ENCODE measurements at places on chromosomes 1 and 21. TPM values are rescaled to one million over a fixed set of nuclear protein-coding genes. Genes with fewer than 3 reads are reported as not detected.

AMY2B gene
- 75.7 TPM for polyA plus RNA-seq

DNA sequence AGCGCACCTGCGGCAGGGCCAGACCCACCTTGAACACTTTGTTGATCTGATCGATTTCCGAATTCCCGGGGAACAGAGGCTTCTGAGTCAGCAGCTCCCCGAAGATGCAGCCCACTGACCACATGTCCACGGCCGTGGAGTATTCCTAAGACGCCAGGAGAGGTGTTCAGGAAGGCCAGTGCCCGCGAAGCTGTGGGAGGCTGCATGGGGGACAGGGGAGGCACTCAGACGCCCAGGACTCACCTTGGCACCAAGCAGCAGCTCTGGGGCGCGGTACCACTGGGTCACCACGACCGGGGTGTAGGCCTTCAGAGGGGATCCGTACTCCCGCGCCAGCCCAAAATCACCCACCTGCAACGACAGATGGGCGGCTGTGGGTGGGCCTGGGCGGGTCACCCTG, 11.2 kb upstream of the SLC35E2B start:
- no peak for DNase-seq

FDPS gene
- polyA plus RNA-seq: 179 TPM

- DNase-seq: no peak
Observed at GRCh38 chr21:44295163-44295573, 4.7 kb upstream of the PFKL start.

GRCh38 chr1:236657398-236657797, 28.9 kb upstream of the ACTN2 start:
- DNase-seq: no peak

MIS18A gene
- polyA plus RNA-seq: 26.9 TPM

- no peak for DNase-seq
Observed at GRCh38 chr1:191707288-191707687, 451.0 kb upstream of the RGS18 start.

GRCh38 chr1:109776206-109776835, 12.6 kb upstream of the EPS8L3 start:
- DNase-seq: no peak

MSH4 gene
- 0.60 TPM for polyA plus RNA-seq

- DNase-seq: no peak
Observed at GRCh38 chr1:18794561-18794960, 64.9 kb downstream of the TAS1R2 start.

OR2G6 gene
- 0.03 TPM for polyA plus RNA-seq

- DNase-seq: no peak
Observed at GRCh38 chr1:155648207-155649147, 38.5 kb downstream of the MSTO1 start.

- no peak for DNase-seq
Observed at GRCh38 chr1:241600496-241600901, 39.7 kb downstream of the CHML start.

PRRC2C gene
- polyA plus RNA-seq: 153 TPM

GRCh38 chr1:20719261-20719660, 1.5 kb upstream of the KIF17 start:
- DNase-seq: no peak
